SJCRH30 (cell line): ENCODE measurements at places on chromosomes 12 and 14.

GRCh38 chr12:132423820-132424645 is 65.9 kb upstream of the FBRSL1 start:
- no peak for DNase-seq

DNA sequence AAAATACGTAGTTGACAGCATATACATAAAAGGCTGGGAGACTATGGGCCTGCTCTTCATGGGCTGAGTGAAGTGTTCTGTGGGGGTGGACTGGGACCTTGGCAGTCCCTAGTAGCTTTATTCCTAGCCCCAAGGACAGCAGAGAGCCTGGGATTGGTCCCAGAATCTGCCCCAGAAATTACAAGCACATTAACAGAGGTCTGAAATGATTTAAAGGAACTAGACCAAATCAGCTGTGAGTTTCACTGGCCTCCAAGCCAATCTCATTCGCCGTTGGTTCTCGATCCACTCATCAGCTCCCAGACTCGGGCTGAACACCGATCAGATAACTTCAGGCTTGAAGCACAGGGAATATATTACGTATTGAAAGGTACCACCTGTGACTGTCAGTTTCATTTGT is 77.0 kb upstream of the PSMC1 start:
- DNase-seq: peak; percentile 66

- DNase-seq: no peak
Observed at GRCh38 chr14:75184039-75184438, 7.6 kb upstream of the TMED10 start.

DNA sequence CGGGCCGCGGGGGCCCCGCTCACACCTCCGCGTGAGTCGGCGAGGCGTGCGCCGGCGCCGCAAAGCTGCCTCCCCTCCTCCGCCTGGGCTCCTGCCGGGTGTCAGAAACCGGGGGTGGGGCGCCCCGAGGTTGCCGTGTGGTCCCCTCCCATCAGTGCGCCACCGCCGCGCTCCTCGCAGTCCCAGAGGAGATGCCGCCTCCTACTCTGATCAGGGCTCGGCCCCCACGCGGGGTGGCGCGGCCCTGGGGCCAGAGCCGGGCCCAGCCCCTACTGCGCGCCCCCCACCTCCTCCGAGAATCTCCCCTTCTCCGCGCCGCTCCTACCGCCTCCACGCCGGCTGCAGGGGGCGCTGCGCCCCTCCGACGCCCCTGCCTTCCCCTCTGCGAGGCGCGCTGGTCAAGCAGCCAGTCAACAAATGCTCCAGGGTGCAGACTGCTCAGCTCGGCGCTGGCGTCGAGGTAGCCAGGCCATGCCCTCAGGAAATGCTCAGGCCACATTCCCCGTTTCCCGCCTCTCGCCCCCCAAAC is 467 bp upstream of the JAG2 start:
- no peak for DNase-seq

DNA sequence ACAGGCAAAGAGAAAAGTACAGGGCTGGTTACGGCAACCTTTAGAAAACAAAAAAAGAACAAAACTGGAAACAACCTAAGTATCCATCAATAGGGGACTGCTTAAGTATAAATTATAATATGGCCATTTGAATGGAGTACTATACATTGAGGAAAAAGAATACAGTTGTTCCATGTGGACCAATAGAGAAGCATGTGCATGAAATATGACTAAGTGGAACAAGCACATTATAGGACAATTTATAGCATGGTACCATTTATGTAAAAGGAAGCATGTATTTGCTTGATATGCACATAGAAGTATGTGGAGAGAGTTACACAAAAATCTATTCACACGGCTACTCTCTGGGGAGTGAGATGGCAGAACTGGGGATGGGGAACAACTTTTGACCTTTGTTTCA is 49.2 kb upstream of the FAM222A start:
- DNase-seq: no peak

GRCh38 chr14:48391661-48392060 is 716.3 kb upstream of the MDGA2 start:
- DNase-seq: no peak

DNA sequence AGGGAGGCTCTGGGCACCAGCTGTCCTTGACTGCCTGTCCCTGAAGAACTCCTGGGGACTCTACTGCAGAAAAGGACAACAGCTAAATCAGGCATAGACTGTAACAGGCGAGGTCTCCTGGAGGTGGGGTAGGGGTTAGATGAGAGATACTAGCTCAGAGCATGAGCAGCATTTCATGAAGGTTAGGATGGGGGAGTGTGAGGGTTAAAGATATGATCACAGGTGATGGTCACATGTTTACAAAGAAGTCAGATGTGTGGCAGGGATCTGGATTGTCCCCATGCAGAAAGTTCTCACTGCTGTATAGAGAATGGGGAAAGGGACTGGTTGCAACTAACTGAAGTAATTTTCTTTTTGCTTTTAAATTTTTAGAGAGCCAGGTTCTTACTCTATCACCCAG is 26.5 kb downstream of the TMEM229B start:
- no peak for DNase-seq

DNA sequence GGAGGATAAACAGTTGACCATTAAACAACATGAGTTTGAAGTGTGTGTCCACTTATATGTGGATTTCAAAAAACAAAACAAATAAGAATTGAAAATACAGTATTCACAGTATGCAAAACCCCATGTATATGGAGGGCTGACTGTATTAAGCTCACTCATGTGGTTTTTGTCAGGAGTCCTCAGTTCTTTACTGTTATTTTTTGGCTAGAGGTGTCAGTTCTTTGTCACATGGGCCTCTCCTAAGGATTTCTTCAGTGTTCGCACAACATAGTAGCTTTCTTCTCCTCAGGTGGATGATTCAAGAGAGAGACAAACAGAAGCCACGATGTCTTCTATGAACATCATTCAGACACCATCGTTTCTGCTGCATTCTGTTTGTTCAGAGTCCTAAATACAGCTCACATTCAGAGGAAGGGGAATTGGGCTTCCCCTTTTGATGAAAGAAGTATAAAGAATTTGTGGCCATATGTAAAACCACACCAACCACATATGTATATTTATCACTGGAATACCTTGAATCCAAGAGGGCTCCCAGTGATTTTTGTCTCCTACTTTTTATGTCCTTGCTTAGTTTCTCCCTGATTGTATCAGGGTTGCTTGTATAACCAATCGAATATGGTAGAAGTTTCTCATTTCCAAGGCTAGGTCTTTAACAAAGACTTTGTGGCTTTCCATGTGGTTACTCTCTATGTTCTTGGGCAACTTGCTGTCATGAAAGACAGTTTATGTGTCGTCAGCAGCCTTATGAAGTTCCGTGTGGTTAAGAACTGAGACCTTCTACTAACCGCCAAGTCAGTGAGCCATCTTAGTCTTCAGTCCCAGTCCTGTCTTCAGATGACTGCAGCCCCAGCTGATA is 18.9 kb downstream of the MNAT1 start:
- DNase-seq: no peak

DNA sequence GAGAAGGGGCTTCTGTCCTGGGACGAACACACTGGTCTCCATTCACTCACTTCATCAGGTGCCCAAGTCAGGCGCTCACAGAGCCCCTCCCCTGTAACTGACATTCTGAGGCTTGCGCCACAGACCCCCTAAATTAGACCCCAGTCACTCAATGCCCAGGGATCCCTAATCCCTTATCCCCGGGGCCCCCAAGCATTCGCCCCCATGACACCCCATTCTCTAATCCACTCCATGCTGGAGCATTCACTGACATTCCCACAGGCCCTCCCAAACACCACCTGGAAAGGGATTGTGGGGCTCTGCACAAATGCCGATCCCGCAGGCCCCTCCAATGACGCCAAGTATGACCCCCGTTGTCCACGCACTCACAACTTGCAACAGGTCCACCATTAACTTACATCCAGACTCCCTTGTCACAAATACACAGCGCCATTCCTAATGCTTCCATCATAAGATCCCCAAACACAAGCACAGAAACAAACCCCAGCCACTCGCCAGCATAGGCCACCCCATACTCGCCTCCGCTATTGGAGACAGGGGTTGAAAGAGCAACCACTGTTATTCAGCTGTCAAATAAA is 1.5 kb downstream of the ZNF605 start:
- DNase-seq: peak; percentile 6

- peak; percentile 17 for DNase-seq
Observed at GRCh38 chr12:98743362-98743953, 98.4 kb downstream of the APAF1 start.

DNA sequence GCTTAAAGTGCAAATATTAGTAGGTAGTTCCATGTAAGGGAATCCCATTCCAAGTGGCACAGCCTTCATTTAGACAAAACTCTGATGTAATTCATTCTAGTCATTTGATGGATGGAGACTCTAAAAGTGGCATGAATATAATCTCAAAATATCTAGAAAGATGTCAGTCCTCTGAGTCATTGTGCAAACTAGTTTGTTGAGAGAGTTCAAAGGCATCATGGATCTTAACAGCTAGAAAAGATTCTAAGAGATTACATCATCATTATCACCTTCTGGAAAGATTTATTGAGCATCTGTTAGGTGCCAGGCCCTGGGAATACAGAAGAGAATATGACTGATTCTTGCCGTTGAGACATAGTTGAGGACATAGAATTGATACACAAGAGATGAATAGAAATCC is 30.7 kb downstream of the CRADD start:
- DNase-seq: no peak

- DNase-seq: peak; percentile 82
Observed at GRCh38 chr12:84911271-84912197, 1.1 kb downstream of the SLC6A15 start.

- no peak for DNase-seq
Observed at GRCh38 chr14:83184531-83184930, 1650.9 kb upstream of the SEL1L start.

GRCh38 chr12:131683266-131684014 is 27.4 kb upstream of the SFSWAP start:
- DNase-seq: no peak

GRCh38 chr12:57012600-57013465 is 3.5 kb downstream of the TAC3 start:
- no peak for DNase-seq

GRCh38 chr12:110619534-110619953 is 5.6 kb downstream of the TCTN1 start:
- no peak for DNase-seq

DNA sequence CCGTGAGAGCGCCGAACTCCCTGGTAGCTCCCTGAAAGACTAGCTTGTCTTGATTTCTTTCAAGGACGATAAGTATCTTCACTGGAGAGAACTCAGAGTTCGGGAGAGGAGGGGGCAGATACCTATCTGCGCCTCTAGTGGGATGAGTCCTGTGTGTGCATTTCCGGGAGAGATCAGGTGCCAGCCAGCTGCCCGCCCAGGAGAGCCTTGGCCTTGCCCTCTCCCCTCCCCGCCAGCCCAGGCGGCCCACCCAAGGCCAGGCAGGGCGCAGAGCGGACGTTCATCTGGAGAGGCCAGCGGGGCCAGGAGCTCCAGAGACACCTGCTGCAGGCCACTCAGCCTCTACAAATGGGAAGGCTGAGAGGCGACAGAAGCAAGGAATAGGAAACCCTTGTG is 1.0 kb downstream of the CD9 start:
- peak; percentile 49 for DNase-seq

GRCh38 chr12:6264402-6265037 is 46.0 kb upstream of the PLEKHG6 start:
- no peak for DNase-seq

GRCh38 chr14:72613975-72614319 is 280.0 kb downstream of the DPF3 start:
- DNase-seq: no peak

- no peak for DNase-seq
Observed at GRCh38 chr14:96349286-96350075, 13.7 kb downstream of the ATG2B start.

DNA sequence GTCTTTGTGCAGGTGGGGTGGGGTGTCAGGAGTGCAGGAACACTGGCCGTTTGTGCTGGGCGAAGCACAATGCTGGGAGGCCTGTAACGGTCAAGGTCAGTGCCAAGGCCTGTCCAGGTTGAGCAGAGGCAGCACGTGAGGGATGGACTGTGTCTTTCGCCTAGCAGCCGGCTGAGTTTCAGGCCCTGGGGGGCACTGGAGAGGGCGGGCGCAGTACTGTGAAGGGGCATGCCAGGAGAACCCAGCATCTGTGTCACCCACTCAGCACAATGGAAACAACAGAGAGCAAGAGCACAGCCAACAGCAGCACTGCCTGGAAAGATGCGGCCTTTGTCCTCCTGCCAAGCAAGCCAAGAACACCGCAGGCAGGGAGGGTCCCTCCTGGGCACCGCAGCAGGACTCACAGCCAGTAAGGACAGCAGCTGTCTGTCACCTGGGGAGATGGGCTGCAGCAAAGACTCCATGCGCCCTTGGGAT is 25.2 kb downstream of the SLC25A47 start:
- no peak for DNase-seq

DNA sequence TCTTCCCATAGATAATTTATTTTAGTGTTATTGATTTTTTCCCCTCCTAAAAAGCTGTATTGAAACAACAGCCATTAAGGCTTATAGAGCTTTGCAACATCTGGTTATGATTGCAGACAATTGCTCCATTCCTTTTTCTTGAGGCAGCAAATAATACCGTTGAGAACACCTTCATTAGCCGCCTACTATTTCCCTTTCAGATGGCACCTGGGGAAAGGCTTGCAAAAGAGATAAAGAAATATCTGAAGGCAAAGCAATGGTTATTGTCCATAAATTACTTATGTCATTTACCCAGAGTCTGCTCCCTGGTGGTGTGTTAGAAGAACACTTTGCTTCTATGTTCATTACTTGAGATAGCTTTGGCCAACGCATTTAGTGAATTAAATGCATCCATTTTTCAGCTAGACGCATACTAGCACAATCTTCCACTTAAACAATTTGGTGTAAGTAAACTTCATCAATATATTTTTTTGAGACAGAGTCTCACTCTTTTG is 377.8 kb downstream of the KCNH5 start:
- no peak for DNase-seq

DNA sequence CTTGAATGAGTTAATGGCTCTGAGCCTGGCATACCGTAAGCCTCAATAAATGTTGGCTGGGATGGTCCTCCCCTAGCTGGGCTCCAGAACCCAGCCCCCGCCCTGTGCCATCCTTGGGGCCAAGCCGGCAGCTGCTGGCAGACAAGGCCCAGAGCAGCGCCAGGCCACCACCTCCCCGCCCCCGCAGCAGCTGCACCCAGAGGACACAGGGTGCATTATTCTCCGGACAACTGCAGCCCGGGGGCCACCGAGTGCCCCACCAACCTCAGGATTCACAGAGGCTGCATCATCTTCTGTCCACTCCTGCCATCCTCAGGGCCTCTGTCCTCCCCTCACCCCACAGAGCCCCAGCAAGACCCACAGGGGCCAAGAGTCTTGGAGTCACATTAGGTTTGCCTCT is 92.7 kb downstream of the NCOR2 start:
- peak; percentile 72 for DNase-seq

DNA sequence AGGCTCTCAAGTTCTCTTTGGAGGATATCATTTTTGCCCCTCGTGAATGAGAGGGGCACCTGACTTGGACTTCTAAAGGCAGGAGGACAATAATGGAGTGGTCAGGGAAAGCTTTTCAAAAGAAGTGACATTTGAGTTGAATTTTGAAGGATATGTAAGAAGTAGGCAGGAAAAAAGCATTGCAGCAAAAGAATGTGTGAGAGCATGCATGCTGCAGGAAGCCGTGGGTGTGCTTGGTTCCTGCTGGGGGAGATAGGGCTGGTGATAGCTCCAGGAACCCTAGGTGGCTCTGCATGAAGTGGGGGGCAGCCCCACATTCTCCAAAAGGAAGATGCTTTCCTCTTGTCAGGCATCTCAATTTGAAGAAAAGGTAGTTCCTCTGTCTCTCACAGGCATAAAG is 23.1 kb downstream of the ACVR1B start:
- DNase-seq: no peak
